Hair follicle dermal papilla cell (primary cell): ENCODE measurements at places on chromosomes 7 and 10. TPM values are rescaled to one million over a fixed set of nuclear protein-coding genes. Genes with fewer than 3 reads are reported as not detected.

Gene PIP
- total RNA-seq = not detected in 2 replicates

Gene LRRTM3
- not detected in 2 replicates for total RNA-seq

Gene CLRN3
- total RNA-seq = not detected in 2 replicates

Gene ANKRD2
- 0.24 and 0.32 TPM in 2 replicates for total RNA-seq

Gene PDK4
- 0.49 TPM in 2 replicates for total RNA-seq

Gene HOXA6
- total RNA-seq = not detected in 2 replicates

Gene ICA1
- 0.12 and 0.32 TPM in 2 replicates for total RNA-seq
